ENCODE measurements at places on chromosomes 6 and 20.

DNA sequence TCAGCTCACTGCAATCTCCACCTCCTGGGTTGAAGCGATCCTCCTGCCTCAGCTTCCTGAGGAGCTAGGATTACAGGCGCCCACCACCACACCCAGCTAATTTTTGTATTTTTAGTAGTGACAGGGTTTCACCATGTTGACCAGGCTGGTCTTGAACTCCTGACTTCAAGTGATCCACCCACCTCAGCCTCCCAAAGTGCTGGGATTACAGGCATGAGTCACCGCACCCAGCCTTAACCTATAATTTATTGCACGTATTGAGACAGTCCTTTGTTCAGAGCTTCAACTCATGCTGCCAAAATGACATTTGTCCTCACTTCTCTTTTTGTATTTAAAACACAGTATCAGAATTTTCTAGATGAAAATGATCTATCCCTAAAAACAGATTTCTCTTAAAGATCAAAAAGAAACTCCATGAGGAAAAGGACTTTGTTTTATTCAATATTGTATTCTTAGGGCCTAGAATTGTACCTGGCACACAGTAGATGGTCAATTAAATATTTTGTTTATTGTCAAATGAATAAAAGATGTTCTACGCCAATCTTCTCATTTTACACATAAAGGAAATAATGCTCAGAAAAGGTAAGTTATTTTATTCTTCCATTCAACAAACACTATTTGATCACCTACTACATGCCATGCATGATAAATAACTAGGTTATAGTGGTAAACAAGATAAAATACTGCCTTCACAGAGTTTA lies 10.8 kb downstream of the SERAC1 start:
- no peak for DNase-seq

- DNase-seq: no peak
Observed at GRCh38 chr6:97021194-97021593, 96.7 kb downstream of the KLHL32 start.

GRCh38 chr6:148463671-148464070 lies 121.0 kb downstream of the SASH1 start:
- no peak for DNase-seq

DNA sequence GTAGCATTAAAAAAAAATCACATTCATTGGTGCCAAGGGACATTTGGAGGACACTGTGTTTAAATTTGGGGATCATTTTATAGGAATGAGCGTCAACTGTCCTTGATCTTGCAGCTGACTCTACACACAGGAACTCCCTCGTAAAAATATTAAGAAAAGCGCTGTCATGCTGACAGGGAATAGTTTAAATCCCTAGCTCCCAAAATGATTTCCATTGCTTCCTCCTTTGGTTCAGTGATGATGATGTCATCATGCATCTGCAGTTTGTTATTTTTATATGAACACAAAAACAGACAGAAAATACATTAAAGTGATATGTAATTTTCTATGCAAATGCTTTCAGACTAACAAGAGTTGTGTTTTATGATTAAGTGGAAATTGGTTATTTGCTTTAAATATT lies 275.6 kb downstream of the BTBD9 start:
- DNase-seq: no peak

DNA sequence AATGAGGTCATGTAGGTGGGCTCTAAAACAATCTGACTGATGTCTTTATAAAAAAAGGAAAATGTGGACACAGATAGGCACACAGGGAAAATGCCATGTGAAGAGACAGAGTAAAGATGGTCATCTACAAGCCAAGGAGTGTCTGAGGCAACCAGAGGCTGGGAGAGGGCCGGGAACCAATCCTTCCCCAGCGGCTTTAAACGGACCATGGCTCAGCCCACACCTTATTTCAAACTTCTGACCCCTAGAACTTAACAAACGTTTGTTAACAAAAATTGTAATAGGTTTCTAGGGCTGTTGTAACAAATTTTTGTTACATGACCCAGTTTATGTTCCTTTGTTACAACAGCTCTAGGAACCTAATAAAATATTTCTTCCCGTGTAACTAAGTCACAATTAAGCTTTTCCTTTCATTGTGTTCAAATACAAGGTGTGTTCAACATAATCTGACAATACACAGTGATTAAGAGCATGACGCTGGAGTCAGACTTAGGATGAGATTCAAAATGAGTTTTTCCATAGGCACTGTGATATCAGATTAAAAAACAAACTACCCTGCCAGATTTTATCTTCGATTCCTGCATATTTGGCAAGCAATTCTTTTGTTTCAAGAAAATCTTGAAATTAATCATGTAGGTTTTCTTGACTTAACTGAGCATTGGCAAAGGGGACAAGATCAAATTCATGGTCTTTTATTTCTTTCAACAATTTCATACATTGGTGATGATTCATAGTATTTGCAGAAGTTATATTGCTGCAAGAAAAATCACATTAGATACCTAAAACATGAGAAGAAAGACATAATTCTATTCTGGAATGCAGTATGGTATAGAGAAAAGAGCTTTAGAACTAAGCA lies 169.5 kb upstream of the RIPOR2 start:
- DNase-seq: no peak

DNA sequence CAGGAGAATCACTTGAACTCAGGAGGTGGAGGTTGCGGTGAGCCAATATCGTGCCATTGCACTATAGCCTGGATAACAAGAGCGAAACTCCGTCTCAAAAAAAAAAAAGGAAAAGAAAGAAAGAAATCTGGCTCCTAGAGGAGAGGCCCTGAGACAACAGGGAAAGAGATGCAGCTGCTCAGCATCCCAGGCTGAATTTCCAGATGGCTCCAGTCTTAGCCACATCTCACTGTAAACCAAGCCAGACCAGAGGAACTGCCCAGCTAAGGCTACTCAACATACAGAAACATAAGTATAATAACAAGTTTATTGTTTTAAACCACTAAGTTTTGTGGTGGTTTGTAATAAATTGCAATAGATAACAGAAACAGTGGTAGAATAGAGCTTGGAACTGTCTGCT lies 38.5 kb upstream of the TASP1 start:
- no peak for DNase-seq

DNA sequence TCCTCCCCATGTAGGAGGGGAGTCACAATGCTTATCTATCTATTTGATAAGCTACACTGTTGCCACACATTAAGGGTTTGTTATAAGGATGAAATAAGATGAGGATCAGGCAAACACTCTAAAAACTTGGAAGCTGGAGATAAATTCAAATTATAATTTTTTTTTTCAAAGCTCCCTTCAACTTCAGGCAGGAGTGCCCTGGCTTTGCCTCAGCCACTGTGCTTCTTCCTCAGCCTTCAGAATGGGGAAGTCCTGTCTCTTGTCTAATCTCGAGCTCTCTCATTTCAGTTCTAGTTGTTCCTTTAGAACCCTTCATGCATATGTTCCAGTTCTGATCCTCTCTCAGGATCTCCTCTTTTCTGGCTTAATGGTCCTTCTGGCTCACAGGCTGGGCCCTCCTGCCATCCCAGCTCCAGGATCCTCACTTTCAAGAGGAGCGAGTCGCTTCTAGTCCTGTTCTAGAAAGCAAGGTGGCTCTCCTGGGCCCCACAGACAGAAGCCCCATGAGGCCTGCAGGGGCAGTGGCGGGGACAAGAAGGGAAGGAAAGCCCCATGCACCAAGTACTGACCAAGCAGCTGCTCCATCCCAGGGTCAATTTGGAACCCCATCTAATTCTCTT lies 164.3 kb downstream of the VEGFA start:
- DNase-seq: no peak

DNA sequence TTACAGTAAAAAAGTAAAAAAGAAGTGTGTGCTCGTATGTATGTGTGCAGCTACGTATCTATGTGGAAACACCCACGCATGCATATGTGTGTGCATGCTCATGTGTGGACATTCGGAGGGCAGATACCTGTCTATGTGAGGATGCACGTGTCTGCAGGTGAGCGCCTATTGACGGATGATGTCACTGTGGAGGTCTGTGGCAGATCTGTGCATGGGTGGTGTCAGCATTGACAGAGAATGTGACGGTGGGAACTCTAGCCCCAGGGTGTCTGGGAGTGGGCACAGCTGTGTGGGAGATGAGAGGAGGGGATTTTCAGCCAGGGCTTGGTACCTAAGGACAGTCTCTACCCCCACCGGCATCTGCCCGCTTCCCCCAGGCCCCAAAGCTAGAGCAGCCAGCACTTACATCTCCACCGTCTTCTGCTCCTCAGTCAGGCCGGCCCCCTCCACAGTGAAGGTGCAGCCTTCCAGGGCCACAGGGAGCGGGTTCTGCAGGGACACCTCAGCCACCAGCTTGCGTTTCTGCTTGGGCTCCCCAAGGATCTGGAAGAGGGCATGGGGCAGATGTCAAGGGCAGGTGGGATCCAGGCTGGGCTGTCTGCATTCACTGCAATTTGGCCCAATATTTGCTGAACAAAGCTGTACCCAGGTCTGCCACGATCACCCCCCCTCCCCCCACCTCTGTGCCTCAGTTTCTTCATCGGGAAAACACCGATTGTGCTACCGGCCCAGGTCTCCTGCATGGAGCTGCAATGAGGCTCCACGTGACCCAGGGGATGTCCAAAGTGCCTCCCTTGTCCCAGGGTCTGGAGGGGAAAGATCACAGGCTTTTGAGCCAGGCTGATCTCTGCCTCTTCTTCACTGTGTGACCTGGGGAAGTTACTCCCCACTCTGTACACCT lies 34.1 kb downstream of the TGM2 start:
- no peak for DNase-seq

DNA sequence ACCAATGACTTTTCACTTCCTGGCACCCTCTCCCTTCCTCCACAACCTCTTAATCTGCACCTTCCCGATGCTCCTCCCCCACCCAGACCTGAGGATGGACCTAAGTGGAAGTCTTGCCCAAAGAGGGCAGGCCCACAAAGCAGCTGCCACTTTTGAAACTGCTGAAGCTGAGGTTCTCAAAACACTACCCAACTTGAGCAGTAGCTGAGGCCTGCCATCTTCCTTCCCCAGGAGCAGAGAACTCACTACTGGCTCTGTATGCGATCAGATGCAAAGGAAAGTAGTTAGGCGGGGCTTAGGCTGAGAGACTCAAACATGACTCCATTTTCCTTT lies 1.5 kb downstream of the HM13 start:
- no peak for DNase-seq

- DNase-seq: peak; percentile 68
Observed at GRCh38 chr20:36482044-36482473, 59.3 kb upstream of the MYL9 start.

DNA sequence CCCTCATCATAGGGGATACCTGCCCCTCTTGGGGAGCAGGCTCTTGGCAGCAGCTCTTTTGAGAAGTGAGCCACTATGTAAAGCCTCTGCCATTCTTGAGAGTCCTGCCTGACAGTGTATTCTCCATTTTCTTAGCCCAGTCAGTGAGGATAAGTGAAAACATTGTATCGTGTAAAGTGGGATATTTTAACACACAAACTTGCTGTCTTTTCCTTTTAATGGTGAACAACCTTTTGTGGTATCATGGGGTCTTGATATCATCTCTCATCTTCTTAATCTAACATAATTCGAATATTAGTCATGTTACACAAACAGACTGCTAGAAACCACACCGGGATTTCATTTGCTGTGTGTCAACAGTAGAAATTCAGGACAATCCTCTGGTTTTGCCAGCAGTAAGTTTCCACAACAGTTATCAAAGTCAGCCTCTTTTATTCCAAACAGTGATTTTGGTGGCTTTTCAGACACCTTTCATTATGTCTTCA lies 136.2 kb downstream of the HIVEP1 start:
- DNase-seq: no peak

DNA sequence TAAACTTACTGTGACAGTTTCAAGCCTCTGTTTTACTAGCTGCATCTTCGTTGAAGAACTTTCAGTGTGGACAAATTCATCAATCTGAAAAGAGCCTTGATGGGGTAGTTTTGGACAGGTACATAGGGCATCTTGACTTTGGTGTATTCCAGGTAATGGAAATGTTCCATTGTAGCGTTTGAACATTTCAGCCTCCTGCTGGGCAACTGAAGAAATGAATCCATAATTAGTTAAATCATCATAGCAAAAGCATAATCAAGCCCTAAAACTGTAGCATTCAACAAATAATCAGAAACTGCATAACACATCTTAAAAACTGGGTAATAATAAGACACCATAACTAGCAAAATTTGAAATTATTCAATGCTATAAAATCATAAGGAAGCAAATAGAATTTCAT lies 86.2 kb downstream of the AHI1 start:
- no peak for DNase-seq

GRCh38 chr6:38170666-38171355 lies 351.3 kb downstream of the ZFAND3 start:
- DNase-seq: no peak

GRCh38 chr6:42901538-42901957 lies 14.3 kb upstream of the PTCRA start:
- DNase-seq: peak; percentile 71

DNA sequence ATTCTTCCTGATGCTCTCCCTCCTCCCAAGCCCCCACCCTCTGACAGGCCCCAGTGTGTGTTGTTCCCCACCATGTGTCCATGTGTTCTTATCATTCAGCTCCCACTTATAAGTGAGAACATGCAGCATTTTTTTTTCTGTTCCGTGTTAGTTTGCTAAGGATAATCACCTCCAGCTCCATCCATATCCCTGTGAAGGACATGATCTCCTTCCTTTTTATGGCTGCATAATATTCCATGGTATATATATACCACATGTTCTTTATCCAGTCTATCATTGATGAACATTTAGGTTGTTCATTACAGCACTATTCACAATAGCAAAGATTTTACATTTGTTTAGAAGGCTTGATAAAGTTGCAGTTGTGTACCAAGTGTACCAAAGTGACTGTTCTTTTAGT lies 57.9 kb downstream of the KCNS1 start:
- DNase-seq: no peak

GRCh38 chr20:57678340-57678739 lies 31.5 kb downstream of the PMEPA1 start:
- peak; percentile 48 for DNase-seq

DNA sequence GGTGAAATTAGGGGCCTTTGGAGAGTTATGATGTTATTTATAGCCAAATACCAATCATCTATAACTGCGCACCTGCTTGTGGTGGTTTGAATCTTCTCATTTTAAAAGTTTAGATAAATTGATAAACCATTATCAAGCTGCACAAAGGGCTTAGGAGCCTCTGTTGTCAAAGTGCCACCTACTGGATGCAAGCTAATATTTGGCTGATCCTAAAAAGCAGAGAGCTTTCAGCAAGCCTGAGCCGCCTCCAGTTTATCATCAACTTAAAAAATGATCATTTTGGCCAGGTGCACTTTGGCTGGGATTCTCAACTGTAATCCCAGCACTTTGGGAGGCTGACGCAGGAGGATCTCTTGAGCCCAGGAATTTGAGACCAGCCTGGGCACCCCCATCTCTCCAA lies 58.5 kb upstream of the ATXN1 start:
- DNase-seq: no peak

All from DMS 273 treated with DMSO at 0.1 percent for 48 hours (cell line).